Stimulated activated CD4-positive, alpha-beta T cell treated with anti-CD3 and anti-CD28 coated beads, TNF-alpha, amount 100 ng/mL, for 4 hours (primary cell): ENCODE measurements at places on chromosomes 1 and 21.

- DNase-seq: no peak
These were observed 65.8 kb upstream of the F3 start for GRCh38 chr1:94607398-94607797.

GRCh38 chr1:219266524-219266923 is 92.8 kb downstream of the LYPLAL1 start:
- no peak for DNase-seq

DNA sequence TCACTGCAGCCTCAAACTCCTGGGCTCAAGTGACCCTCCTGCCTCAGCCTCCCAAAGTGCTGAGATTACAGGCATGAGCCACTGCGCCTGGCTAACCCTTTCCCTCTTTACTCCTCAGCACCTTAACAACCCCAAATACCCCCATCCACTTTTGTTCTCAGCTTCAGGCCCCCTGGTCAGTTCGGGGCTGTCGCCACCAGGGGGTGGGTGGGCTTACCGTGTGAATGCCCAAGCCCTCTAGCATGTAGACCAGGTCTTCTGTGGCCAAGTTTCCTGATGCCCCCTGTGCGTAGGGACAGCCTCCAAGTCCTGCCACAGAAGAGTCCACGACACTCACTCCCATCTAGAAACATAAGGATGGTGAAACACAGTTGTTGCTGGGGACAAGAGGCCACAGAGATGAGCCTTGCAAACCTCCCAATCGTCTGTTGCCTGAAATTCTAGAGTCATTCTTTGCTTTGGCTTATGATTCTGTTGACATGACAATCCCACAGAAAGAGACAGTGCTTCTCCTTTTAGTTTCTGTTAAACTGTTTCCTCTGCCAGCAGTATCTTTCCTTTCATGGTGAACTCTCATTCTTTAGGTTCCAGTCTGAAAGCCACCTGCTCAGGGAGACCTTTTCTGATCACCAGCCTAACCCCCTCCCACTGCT is 3.8 kb upstream of the GALE start:
- no peak for DNase-seq

GRCh38 chr1:176241385-176242015 is 34.4 kb upstream of the COP1 start:
- no peak for DNase-seq

GRCh38 chr1:246597340-246597739 is 31.1 kb downstream of the CNST start:
- DNase-seq: no peak

DNA sequence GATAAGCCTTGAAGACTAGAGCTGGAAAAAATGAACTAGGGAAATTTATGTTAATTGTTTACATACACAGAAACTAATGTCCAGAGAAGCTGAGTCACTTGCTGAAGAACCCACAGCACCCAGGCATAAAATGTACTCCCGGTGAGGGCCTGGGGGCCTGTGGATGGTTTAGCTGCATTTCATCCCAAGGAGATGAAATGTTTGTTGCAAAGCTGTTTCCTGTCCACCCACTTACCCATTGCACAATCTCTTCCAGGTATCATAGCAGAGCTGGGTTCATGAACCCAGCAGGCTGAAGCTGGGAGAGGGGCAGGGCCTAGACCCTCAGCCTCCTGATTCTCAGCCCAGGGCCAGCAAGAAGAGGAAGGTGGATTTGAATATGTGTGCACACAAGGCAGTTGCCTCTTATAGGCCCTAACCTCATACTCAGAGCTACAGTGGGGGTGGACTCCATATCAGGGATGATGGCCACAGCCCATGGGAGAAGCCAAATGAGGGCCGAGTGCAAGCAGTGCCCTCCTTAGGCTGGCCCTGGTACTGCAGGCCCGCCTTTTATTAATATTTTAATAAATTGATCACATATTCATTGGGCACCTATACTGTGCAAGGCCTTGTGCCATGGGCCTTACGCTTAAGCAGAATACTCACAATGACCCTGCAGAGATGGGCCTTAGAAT is 110.8 kb downstream of the LACTBL1 start:
- no peak for DNase-seq

DNA sequence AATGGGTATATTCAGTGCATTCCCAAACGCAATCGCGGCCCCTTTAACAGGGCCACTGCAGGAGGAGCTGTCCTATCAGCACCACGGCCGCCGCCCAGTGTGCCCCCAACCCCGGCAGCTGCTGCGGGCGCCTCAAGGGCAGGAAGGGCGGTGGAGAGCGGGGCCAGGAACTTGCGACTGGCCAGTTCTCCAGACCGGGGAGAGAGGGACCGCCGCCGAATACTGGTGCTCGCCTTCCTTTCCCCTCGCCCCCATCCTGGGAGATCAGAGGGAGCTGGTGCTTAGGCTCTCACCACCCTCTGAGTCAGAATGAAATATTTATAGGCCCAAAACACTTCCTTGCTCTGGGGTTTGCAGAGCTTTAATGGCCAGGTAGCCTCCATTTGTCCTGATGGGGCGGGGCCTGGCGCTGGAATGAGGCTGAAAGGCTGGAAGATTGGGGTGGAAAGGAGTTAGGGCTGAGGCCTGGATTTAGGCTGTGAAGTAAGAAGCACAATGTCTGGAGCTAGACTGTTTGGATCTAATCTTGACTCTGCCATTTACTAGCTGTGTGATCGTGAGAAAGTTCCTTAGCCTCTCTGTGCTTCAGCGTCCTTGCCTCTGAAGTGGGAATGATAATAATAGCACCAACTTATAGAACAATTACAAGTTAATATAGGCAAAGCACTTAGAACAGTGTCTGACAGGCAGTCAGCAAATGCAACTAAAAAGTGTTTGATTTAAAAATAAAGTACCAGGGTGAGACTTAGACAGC is 75.5 kb downstream of the NAV1 start:
- no peak for DNase-seq

- DNase-seq: no peak
These were observed 21.0 kb downstream of the NFYC start for GRCh38 chr1:40712405-40712944.

DNA sequence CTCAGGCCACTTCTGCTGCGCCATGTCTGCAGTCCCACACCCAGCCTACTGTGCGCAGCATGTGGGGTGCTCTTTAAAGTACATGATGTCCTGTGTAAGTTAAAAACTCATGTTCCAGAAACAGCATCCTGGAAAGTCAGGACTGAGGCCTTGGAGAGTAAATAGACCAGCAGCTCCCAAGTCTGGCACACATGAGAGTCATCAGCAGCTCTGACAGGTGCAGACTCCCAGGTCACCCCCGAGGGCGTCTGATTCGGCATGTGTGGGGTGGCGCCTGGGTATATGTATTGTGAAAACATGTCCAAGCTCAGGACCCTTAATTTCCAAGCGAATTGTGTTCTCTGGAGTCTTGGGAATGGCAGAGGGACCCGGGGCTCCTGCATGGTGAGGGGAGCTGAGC is 120.1 kb upstream of the RUNX3 start:
- DNase-seq: no peak

DNA sequence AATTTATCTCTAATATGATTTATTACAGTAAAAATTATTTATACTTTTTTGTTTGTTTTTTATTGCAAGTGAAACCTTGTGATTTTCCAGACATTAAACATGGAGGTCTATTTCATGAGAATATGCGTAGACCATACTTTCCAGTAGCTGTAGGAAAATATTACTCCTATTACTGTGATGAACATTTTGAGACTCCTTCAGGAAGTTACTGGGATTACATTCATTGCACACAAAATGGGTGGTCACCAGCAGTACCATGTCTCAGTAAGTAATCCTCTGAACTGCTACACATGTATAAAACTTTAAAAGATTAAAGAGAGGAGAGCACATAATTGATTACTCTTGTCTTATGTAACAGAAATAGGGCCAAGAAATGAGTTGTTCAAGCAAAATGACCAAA is 4.5 kb downstream of the CFHR3 start:
- DNase-seq: no peak

DNA sequence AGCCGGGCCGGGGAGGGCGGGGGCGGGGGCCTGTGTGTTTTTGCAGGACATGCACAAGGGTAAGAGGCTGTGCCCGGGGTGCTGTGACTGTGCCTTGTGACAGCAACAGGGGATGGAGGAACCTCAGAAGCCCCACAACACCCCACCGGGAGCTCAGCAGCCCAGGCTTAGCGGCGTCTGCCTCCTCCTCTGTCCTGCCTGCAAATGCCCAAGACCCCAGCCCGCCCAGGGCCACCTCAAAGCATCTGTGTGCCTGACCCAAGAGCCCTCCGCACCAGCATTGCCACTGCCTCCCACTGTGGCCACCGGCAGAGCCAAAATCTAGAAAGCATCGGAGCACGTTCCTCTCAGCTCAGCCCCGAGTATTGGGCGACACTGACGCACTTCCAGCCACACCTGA is 2.7 kb upstream of the ACTRT2 start:
- no peak for DNase-seq

DNA sequence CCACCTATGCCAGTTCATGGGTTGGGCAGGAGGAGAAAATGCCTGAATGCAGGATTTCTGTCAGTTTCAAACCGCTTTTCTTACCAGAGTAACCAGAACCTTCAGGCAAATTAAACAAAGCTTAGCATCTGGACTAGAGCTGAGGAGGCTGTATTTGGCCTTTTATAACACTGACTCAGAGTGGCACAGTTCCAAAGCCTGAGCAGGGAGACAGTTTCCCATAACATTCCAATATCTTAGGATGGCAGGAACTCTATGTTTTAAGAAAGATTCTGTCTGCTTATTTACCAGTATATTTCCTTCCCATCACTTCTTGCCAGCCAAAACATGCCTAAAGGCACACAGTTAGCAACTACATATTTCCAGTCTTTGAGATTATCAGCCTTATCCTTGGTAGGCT is 46.8 kb downstream of the UBR4 start:
- DNase-seq: no peak

DNA sequence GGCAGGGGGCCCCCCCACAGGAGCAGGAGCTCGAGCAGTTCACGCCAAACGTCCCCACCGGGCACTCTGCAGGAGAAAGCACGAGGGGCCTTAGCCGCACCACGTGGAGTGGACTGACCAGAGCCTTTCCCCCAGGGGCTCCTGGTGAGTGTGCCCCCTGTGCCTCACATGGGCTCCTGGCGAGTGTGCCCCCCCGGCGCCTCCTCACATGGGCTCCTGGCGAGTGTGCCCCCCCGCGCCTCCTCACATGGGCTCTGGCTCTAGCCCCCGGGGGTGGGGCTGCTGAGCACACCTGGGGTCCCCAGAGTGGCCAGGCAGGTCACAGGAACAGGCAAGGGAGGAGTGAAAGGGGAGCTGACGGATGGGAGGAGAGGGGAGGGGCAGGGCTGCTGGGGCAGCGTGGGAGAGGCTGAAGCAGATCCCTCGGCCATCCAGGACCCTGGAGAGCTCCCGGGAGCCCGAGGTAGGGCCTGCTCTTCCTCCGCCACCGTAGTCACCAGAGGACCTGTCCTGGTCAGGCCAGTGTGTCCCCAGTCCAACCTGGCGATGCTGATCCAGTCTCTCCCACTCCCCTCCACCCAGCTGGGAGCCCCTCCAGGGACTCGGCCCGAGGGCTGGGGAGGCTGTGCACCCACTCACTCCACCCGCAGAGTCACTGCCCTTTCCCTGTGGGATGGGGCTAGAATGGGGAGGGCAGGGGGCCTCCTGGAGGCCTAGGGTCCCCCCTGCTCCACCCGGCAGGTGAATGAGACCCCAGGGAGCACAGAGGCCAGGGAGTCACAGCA is 47.6 kb downstream of the ARHGEF16 start:
- DNase-seq: no peak

DNA sequence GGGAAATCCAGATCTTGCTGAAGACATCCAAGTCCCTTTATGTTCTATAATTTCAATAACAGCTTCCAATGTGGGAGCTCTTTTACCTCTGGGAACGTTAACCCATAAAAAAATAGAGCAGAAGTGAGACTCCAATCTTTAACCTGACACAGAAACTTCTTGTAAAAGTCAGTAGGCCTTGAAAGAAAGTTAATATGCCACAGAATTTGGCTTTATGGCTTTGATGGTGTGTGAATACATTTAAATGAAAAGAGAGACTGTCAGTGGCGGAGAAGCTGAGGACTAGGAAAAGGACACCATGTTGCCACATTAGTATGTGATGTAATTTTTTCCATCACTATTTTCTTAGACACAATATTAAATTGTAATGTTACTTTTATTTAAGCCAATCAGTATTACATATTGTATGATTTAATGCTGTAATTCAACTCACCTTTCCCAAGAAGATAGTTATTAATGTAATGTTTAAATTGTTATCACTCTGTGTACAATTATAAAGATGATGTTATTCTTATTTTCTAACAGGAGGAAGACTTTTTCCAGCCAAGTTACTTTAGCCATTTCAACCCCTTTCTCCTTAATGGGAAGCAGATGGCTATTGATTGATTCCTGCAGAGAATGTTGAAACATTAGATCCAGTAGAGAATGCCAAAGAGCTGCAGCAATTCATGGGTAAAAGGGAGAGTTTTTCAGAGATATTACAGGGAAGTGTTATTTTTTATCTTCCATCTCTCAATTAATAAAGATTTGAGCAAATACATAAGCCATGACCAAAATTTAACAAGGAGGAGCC is 17.5 kb upstream of the CLDN8 start:
- no peak for DNase-seq

DNA sequence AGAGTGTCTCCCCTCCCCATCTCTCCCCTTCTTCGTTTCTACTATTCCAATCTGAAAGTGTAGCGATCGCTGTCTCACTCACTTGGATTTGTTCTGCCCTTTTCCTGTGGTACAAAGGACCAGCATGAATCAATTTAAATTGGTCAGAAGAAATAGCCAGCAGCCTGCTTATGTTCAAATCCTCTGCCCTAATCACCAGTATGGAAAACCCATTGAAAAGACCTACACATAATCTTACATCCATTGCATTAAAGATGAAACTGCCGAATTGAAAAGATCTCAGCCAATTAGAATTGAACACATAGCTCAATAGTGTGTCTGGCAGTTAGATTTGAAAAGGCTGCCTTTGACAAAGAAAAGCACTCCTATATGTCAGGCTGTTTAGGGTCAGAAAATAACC is 122.6 kb downstream of the TNNI3K start:
- no peak for DNase-seq

GRCh38 chr1:52628614-52629324 is 4.2 kb upstream of the SHISAL2A start:
- no peak for DNase-seq

DNA sequence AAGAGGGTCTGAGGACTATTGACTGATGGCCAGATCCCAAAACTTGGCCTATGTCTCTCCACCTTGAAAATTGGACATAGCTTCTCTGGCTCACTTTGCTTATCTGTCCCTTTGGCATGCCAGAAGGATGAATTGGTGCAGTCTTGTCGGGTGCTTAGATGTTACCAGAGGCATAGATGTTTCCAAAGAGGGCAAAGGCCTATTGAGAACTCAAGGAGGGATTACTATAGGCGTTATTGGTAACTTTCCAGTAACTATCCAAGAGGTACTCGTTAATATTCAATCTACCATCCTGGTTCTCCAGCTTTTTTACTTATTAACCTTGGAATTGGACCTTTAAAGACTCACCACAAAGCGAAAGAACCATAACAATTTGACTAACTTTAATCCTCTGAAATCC is 368.3 kb upstream of the ESRRG start:
- no peak for DNase-seq

- no peak for DNase-seq
These were observed 1.5 kb downstream of the GATAD2B start for GRCh38 chr1:153921080-153921802.
